GOT3 (cell line): ENCODE measurements at places on chromosomes 6 and 20.
A peak's percentile ranks its signal among the peaks of the same experiment; 100 is the strongest.

- DNase-seq: no peak
These were observed 29.1 kb upstream of the C20orf203 start for GRCh38 chr20:32702706-32703425.

DNA sequence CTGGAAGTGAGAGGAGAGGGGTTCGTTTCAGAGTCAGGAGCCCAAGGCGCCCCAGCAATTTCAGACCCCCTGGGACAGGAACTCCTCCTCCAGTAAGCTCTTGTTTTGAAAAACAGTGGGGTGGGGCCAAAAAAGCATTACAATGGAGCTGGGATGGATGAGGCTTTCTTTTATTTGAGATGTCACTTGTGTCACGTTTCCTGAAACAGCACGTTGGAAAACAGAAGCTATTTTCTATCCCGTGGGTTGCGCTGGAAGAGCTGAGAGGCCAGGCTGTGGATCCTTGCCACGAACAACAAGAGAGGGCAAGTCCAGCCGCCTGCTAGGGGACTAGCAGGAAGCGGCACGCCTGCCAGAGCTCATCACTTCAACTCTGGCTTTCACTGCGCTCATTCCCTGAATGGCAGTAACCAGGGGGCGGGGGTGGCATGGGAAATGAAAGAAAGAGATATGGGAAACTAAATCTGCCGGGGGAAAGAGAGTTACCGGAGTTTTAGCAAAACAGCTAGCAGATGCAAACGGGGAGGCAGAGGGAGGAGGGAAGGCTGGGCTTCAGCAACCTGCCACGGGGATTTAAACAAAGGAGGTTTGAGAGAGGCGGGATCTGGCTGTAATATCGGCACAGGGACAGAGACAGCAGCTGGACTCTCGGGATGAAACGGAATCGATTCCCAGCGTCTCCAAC is 34.6 kb downstream of the GCNT2 start:
- no peak for DNase-seq

DNA sequence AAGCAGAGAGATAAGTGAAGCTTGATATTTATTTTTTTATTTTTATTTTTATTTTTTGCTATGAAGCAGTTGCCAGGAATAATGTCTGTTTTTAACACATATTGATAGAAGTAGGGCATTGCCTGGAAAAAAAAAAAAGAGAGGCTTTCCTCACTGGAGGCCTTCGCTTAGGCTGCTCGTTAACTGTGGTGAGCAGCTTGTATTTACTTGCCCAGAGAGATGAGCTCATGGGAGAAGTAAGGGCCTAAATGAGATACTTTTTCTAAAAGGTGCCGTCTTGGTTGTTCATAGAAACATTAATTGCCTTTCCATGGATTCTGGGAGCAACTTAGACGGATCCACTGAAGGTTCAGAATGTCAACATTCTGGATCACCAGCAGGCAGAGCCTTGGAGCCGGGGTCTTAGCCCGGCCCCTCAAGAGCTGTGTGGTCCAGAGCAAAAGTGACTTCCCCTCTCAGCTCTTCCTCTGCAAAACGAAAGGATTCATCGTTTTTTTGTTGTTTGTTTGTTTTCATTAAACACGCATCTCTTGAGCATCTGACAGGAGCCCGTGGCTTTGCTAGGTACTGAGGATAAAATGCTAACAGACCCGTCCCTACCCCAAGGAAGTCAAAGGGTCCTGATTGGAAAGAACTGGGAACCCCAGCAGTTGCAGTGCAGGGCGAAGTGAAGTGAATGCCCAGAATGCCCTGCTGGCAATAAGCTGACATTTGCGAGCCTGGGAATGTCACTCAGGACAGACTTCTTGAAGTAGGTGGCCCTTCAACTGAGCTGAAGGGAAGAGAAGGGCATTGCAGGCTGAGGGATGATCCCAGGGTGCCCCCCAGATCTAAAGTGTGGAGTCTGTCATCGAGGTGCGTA is 138.5 kb downstream of the ZDHHC14 start:
- DNase-seq: no peak

DNA sequence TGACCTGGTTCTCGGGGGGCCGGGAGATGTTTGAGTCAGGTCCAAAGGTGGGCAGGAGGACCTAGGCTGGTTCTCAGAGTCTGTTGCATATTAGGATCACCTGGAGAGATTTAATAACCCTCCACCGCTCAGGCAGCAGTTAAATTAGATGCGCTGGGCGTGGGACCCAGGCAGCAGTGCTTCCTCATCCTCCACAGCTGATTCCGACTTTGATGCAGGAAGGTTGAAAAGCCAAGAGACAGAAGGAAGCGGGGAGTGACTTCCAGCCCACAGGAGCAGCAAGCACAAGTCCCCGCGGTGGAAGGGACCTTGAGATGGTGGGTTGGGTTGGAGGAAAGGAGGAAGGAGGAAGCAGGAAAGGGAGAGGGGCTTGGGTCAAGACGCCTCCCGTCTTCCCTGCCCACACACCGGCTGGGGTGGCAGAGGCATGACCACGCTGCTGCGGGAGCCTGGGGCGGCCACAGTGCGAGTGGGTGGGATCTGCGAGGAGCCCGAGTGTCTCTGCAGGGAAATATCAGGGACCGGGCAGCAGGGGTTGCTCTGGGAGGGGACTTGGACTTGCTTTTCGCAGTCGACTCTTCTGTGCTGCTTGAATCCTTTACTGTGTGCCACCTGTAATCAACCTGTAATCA is 146.0 kb downstream of the PHACTR3 start:
- DNase-seq: no peak

DNA sequence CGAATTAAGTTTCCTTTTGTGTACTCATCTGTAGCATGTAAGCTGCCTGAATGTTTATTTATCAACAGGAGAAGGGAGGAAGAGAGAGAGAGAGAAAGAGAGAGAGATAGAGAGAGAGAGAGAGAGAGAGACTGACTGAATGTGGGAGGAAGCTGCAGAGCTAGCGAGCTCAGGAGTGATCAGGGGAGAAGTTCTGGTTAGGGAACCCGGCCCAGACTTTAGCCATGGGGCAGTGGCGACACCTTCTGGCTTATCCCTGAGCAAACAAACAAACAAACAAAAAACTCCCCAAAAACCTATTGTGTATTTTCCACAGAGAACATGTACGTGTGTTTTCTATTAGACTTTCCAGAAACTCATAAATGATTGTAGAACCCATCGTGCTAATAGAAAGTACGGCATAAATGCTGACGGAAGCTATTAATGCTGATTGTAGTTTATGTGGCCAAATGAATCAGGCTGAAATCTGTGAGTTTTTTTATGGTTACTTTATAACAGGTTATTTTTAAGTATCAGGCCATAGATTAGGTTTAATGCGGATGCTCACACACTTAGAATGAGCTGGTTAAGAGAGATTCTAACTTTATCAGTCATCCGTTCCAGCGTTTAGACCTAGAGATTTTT is 92.8 kb downstream of the CLIC5 start:
- DNase-seq: peak; percentile 3

DNA sequence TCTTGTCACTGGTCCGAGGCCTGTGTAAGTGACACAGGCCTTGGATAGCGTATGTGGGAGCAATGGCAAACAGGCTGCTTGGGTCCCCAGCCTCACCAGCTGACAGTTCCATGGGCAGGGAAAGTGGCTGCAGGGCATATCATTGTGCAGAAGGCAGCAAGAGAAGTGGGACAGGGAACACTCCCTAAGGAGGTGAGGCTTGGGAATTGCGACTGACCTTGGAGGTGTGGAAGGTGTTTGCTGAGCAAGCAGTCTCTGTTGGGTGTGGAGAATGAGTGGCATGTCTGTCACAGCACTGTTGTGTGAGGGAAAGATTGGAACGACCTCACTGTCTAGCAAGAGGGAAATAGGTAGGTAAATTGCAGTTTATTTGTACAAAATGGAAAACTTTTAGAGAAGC is 16.8 kb downstream of the POFUT1 start:
- DNase-seq: no peak

DNA sequence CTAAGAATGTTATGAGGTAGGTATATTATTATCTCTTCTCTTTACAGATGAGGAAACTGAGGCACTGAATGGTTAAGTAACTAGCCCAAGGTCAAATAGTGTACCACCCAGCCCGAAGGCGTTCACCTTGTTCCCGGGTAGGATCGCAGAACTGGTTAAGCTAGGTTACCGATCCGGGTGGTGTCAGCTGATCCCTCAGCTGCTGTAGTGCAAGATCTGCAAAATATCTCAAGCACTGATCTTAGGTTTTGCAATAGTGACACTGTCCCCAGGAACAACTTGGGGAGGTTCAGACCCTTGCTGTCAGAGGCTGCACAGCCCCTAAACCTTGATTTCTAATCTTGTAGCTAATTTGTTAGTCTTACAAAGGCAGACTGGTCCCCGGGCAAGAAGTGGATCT is 28.1 kb downstream of the SLC52A3 start:
- DNase-seq: no peak

GRCh38 chr20:53262365-53262764 is 290.2 kb downstream of the TSHZ2 start:
- no peak for DNase-seq

DNA sequence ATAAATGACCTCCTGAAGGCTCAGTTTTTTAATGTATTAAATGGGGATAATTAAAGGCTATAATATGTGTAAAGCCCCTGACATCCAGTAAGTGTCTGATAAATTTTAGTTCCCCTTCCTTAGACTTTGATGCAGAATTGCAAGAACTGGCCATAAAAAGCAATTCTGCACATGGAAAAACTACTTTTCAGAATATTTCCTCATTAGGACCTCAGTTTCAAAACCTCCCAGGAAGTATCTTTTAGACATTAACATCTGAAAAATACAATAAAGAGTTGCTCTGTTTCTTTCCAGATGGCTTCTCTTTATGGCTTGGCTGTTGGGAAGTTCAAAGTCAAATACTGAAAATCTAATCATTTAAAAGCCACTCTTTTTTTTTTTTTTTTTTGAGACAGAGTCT is 106.3 kb upstream of the ZNF217 start:
- DNase-seq: no peak

DNA sequence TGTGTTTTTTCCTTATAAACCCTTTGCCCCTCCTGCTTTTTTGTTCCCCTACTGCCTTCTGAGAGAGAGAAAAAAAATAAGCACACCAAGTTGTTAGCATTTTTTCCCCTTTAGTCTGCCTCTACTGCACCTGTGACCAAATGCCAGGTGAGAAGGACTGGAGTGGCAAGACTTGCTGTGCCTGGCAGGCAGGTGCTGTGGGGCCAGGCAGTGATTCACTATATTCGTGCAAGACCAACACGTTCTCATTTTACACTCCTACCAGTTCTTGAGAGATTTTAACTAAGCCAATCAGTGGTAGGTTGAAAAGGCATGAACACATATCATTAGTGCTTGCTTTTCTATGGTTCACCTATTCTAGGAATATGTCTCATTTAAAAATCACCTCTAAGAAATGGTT is 109.7 kb downstream of the FIG4 start:
- DNase-seq: no peak

DNA sequence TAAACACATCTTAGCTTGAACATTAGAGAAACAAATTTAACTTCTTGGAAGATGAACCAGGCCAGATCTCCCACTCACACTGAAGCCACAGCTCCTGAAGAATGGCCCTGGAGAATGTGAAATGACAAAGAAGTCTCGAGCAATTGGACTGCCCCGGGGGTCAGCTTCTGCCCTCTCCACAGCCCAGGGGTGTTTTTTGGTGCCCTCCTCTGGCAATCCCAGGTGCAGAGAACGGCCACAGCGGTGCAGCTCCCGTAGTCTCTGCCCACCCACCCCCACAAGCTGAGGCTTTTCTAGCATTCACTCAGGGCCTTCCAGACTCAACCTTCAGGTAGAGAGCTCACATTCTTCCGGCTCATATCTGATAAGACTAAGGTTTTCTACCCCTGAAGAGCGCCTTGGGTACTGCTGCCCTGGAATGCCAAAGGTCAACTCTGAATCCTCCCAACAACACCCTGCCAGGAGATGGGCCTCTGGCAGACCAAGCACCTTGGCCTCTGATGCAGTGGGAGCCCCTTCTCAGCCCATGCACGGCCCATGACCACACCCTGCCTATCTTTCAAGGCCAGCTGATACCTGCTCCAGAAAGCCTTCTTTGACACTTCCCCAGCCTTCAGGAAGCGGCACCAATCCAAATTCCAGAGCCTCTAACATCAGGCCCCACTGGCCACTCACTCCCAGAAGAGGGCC is 208.3 kb downstream of the SYNDIG1 start:
- no peak for DNase-seq

GRCh38 chr6:41896281-41896680 is 1.1 kb upstream of the USP49 start:
- no peak for DNase-seq

- DNase-seq: no peak
These were observed 170.4 kb upstream of the SPTLC3 start for GRCh38 chr20:12838261-12838866.

DNA sequence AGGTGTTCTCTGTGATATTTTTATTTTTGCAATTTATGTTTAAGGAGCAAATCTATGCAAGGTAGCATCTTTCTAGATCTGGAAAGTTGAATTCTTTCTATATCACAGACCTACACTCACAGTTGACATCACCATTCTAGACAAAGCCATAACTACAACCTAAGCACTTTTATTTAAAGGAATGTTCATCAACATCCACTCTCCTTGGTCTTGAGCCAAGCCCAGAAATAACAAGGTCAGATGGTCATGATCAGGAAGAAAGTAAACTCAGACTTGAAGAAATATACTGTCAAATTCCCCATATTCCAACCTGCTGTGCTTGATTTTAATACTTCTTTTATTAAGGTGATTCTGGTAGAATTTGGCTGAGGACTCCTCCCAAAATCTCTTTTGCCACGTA is 32.2 kb downstream of the MMUT start:
- no peak for DNase-seq

DNA sequence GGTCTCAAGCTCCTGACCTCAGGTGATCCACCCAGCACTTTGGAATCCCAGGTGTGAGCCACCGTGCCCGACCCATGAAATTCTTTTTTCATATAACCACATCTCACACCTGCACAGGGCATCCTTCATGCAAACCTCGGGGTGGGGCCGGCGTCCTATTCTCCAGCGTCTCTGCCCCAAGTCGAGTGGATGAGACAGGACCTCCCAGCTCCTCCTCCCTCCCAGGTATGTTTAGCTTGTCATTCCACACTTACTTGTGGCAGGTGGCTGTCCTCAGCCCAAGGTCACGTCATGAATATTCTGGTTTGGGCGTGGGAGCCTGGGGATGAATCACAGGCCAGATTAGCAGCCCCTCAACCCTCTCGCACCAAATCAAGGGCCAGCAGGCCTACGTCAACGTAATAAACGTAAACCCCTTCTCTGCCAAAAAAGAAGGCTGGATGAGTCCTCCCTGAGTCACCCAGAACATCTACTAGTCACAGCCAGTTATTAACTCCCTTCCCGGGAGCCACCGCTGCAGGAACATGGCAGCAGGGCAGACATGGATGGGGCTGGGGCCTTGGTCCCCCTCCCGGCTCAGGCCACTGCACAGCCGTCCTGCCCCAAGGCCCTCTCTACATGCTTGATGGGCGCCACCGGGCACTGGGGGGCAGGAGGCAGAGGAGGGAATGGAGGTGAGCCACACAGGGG is 91.7 kb downstream of the YTHDF1 start:
- DNase-seq: no peak
